Dermis lymphatic vessel endothelial cell (primary cell): ENCODE measurements at places on chromosomes 1 and 21. TPM values are rescaled to one million over a fixed set of nuclear protein-coding genes. Genes with fewer than 3 reads are reported as not detected.

Gene HES5
- total RNA-seq, result 0.11 TPM in 1 of 2 replicates, not detected in the other

Gene DARS2
- total RNA-seq, result 9.1 and 10.5 TPM in 2 replicates

Gene NBPF19
- total RNA-seq, result 1.4 and 3.4 TPM in 2 replicates

Gene PALMD
- total RNA-seq, result 8.0 and 15.1 TPM in 2 replicates

Gene SLC25A34
- 0.22 and 0.34 TPM in 2 replicates for total RNA-seq

Gene NFASC
- total RNA-seq, result 0.17 and 0.43 TPM in 2 replicates

Gene SPRR2E
- not detected in 2 replicates for total RNA-seq

Gene RAB42
- 5.8 and 8.0 TPM in 2 replicates for total RNA-seq

Gene ASAP3
- total RNA-seq, result 4.0 and 5.7 TPM in 2 replicates

Gene C1orf87
- not detected in 2 replicates for total RNA-seq

Gene IL20
- total RNA-seq, result not detected in 2 replicates

Gene CTSE
- not detected in 2 replicates for total RNA-seq

Gene RNPEP
- 26.0 and 33.6 TPM in 2 replicates for total RNA-seq

Gene KRTAP12-2
- not detected in 2 replicates for total RNA-seq

Gene PEAR1
- 16.5 and 19.1 TPM in 2 replicates for total RNA-seq

Gene CCDC27
- not detected in 2 replicates for total RNA-seq

Gene ZNF593OS
- total RNA-seq, result 0.11 TPM in 1 of 2 replicates, not detected in the other

Gene ETS2
- total RNA-seq, result 25.2 and 32.3 TPM in 2 replicates

Gene TBX19
- total RNA-seq, result 0.65 and 0.69 TPM in 2 replicates

Gene KCNT2
- under 0.01 and 0.09 TPM in 2 replicates for total RNA-seq

Gene ATXN7L2
- 0.76 and 1.3 TPM in 2 replicates for total RNA-seq

Gene HSPA6
- total RNA-seq, result 0.22 and 0.60 TPM in 2 replicates

Gene PLXNA2
- 35.6 and 40.7 TPM in 2 replicates for total RNA-seq

Gene SLC26A9
- total RNA-seq, result not detected in 2 replicates

Gene CDA
- 0.43 and 0.95 TPM in 2 replicates for total RNA-seq

Gene COP1
- total RNA-seq, result 50.5 and 51.1 TPM in 2 replicates

Gene SYT14
- total RNA-seq, result under 0.01 TPM in 1 of 2 replicates, not detected in the other
